Activated T-cell treated with anti-CD3 and anti-CD28 coated beads for 48 hours (primary cell): ENCODE measurements at places on chromosomes 2 and 18.

- DNase-seq, result peak; percentile 19
Observed at GRCh38 chr2:240060977-240061591, 7.8 kb upstream of the OR6B3 start.

DNA sequence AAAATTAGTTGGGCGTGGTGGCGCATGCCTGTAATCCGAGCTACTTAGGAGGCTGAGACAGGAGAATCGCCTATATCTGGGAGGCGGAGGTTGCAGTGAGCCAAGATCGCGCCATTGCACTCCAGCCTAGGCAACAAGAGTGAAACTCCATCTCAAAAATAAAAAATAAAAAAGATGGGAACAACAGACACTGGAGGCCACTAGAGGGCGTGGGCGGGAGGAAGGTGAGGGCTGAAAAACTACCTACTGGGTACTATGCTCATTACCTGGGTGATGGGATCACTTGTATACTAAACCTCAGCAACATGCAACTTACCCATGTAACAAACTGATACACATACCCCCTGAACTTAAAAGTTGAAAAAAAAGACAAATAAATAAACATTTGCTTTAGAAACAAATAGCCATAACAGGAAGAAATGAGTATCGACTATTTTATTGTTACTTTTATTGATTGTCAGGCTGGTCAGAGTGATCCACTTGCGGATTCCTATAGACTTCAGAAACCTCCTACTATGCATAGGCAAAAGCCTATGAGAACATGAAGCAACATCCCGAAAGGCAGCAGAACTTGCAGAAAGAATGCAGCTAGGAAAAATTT lies 61.0 kb downstream of the TMEM163 start:
- no peak for DNase-seq

GRCh38 chr2:134919341-134920210 lies 954 bp downstream of the CCNT2 start:
- DNase-seq, result peak; percentile 51

GRCh38 chr2:55165626-55166025 lies 66.5 kb downstream of the CLHC1 start:
- no peak for DNase-seq

DNA sequence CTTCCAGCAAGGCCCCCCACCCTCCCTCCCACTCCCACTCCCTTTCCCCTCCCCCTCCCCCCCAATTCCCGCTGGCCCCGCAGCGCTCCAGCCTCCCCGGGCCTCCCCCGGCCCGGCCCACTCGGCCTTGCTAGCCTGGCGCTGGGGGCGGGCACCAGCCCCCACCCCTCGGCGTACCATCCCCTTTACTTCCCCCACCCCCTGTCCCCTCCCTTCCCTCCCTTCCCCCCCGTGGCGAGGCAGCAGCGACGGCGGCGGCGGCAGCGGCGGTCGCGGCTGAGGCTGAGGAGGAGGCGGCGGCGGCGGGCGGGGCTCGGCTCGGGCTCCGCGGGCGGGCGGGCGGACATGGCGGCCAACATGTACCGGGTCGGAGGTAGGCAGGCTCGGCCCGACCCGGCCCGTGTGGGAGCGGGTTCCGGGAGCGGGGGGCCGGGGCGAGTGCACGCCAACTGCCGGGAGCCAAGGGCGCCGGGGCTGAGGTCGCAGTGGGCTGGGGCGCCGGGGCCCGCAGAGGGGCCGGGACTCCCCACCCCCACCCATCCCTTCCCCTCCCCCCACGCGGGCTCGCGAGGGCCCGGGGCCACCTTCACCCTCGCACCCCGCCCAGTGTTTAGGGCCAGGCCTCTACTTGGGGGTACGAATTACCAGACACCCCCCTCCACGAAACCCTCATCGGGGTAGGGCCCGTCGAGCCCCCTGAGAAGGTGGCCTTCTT lies at the start of gene MTA3:
TSS of gene MTA3 (plus strand) at position 232 of the 715 bp plus-strand sequence. CDS start at position 346, 114 bp downstream.
- peak; percentile 54 for DNase-seq

- no peak for DNase-seq
Observed at GRCh38 chr2:174038462-174038861, 73.3 kb upstream of the SP3 start.

- no peak for DNase-seq
Observed at GRCh38 chr18:32612651-32613050, 142.0 kb upstream of the GAREM1 start.

- no peak for DNase-seq
Observed at GRCh38 chr2:197121756-197122385, 188.7 kb downstream of the ANKRD44 start.

DNA sequence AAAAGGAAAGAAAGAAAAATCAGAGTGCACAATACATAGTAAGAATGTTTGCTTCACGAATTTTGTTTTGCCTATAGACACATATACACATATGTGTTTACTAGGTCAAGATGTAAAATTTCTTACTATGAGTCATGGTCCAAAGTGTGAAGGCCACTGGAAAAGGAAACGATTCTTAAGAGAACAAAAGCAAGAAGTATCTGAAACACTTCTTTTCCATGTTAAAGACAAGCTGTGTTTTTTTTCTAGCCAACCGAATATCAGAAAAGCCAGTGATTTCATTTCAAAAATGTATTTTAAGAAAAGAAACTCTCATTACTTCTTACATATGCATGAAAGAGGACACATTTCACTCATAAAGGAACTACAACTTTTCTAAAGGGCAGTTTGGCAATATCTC lies 24.9 kb downstream of the PECR start:
- DNase-seq, result no peak

DNA sequence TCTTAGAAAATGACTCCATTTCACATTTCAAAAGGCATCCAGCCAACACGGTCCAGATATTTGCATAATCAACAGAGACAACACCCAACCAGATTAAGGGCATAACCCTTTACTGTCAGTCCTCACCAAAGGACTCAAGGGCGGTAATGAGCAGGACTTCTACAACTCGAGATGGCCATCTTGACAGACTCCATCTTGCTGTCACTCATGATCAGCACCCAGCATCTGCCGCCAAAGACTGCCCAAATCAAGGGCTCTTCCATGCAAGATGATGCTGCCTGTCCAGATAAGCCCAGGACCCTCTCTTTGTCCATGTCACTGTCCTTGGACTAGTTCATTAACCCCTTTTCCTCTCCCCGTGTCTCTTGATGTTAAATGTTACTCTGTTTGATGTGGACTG lies 77.9 kb downstream of the UXS1 start:
- DNase-seq, result no peak

DNA sequence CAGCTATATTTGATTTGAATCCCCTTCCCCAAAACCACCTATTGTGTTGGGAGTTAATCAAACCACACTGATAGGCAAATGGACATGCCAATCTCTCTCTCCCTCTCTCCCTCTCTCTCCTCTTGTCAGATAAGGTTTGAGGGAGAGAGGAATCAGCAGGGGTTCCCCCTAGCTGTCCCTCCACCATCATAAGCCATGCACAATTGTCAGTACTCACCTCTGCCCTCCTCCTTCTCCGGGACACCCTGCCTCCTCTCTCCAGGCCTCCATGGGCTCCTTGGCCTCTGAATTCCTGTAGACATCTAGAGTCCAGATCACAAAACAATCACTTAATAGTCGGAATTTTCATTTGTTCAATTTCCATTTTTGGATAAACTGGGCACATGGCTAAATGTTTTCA lies 243.7 kb upstream of the RAB12 start:
- no peak for DNase-seq

- DNase-seq, result no peak
Observed at GRCh38 chr2:76415821-76416220, 705.1 kb upstream of the GCFC2 start.

DNA sequence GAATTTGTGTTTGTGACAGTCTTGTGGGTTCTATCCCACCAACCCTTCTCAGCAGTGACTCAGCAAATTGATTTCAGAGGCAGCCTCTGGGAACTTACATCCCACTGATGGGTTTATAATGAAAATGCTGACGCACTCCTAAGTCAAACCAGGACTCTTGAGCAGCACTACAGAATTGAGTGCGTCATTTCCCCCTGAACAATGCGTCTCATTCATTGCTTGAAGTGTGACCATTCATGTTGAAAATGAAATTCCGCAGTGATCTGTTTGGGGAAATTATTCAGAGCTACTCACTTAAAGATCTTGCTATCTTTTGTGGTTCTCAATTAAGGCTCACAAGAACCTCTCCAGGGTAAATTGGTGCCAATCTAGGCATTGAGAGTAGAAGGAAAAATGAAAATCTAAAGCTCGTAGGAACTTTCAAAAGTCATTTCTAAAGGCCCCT lies 417.7 kb upstream of the SLC14A2 start:
- no peak for DNase-seq

DNA sequence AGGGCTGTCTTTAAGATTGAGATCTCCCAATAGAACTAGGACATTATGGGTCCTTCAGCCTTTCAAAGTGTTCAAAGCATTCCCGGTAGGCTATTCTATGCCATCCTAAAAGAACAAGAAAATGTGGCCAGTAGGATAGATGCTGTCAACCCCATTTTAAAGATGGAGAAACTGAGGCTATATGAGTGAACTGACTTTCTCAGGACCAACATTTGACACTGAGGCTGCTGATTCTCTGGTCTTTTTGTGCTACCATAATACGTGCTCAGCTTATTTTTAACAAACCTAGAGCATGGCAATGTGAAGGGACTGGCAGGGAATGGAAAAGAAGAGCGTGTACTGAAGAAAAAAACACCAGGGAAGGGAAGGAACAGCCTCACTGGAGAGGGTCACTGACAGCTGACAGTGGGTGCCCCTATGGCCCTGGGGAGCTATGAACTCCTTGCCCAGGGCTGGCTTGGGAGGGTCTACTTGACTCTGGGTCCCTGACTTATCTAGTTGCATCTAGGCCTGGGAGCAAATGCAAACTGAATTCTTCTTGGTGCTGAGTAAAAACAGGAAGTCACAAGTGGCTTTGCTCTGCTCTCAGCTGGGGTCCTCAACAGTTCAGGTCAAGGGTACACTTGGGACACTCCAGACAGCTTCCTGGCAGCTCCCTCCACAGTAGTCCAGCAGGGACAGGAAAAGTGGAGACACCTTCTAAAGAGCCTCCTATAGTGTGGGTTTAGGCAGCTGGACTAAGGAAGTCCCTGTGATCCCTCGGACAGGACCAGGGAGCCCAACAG lies 2.3 kb downstream of the CYRIA start:
- no peak for DNase-seq

DNA sequence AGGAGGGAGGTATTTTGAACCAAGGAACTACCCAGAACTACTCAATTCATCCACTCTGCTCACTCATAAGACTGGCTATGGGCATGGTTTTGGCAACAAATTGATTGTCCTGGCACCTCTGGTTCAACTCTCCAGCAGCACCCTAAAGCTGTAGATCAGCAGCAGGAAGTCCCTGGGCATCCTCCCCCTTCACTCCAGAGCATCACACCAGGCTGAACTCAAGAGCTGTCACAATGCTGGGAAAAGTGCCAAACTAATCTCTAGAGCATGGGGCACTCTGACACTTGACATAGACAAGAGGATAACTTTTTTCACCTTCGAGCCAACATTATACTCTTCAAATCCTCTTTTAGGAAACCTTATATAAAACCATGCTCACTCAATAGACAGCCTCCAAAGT lies 154.1 kb upstream of the RBBP8 start:
- DNase-seq, result no peak

- DNase-seq, result no peak
Observed at GRCh38 chr2:8608411-8608954, 73.4 kb upstream of the ID2 start.

GRCh38 chr2:46351750-46352138 lies 54.5 kb downstream of the EPAS1 start:
- peak; percentile 61 for DNase-seq

DNA sequence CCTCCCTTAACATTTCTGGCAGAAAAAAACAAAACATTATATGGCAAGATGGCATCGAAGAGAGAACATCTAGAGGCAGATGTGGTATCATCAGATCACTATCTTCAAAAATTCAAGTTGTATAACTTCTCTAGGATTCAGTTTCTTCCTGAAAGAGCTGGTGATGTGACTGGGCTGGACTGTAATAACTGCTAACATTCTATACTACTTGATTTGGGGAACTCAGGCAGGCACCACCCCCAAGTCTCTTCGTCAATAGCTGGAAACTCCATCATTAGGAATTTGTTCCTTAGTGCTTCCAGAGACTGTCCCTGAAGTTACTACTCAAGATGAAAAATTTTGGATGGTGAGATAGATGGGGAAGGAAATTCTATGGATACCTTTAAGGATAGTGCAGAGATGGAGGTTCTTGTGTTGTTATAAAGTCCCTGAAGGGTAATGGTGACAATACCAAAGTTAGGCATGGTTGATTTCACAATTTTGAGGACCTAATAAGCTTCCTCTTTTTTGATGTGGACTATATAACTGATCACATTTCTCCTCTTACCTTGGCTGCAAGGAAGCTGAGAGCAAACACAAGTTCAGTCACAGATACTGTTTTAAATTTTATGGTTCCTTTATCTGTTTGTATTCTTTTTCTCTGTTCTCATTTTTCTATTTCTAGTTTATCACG lies 59.1 kb upstream of the PGAP1 start:
- no peak for DNase-seq

- no peak for DNase-seq
Observed at GRCh38 chr18:23871410-23871809, 143.1 kb upstream of the TTC39C start.

DNA sequence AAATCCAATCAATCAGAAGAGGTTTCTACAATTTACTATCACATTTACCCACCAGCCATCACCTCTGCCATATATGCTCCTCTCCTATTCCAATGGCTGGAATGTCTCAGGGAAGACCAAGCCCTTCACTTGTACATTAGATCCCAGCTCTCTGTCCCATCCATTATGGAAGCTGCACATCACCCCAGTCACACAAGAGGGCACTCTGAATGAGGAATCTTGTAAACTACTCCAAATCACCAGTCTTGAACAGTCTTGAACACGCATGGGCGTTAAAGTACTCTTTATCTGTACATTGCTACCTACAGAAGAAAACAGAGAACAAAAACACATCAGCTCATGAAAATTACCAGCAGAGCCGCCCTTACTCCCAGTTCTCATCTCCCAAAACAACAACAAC lies 38.7 kb downstream of the ZC3H8 start:
- no peak for DNase-seq

- no peak for DNase-seq
Observed at GRCh38 chr2:126707941-126708340, 52.0 kb downstream of the GYPC start.

- no peak for DNase-seq
Observed at GRCh38 chr2:68833162-68833561, 38.0 kb downstream of the BMP10 start.

GRCh38 chr2:130743278-130743677 lies 12.1 kb upstream of the AMER3 start:
- DNase-seq, result no peak

- DNase-seq, result no peak
Observed at GRCh38 chr2:58701688-58702301, 460.7 kb upstream of the FANCL start.

GRCh38 chr2:43217228-43218154 lies 8.9 kb downstream of the ZFP36L2 start:
- no peak for DNase-seq

DNA sequence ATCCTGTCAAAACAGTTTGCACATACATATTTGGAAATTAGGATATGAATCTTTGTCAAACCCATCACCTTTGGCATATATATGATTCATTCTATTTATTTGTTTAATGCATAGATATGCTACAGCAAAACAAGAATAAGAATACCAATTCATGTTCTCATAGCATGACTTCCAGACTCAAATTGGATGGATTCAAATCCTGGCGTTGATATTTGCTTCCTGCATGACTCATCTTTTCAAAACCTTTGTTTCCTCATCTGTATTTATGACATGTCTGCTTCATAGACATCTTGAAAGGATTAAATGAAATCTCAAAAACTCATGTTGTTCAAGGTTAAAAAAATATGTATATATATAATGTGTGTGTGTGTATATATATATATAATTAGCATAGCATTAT lies 261.3 kb downstream of the MBD5 start:
- DNase-seq, result no peak
